ENCODE measurements at places on chromosomes 2 and 18.
A peak's percentile ranks its signal among the peaks of the same experiment; 100 is the strongest.

DNA sequence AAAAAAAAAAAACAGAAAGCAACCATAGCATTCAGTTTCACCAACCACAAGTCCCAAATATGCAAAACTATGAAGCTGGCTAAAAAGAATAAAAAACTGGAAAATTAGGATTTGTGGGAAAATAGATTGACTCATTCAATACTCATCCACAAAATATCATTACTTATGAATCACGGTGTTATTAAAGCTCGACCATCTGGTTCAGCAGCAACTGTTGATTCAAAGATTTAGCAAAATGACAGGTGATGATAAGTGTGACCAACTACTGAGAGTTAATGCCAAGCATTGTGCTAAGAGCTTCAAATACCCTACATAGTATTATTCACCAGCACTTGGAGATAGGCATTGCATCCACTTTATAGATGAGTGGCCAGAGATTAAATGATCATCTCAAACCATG is 26.2 kb upstream of the XDH start:
- DNase-seq = no peak

- peak; percentile 73 for DNase-seq
Observed at GRCh38 chr2:237154082-237154638, 68.5 kb downstream of the COPS8 start.

DNA sequence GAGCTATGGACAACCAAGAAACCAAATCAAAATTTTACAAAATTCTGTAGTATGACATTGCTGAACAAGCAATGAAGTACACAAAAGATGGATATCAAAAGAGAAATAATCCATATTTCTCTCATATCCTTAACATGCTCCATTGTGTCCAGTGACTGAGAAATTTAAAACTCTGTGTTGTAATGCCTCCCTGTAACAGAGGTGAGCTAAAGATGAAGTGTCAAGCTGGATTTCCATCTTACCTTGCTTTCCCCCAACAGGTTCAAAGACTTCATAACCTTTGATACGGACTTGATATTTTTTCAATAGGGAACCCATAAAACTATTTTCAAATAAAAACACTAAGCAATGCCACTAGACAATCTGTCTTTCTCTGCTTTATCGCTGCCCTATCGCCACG is 95.7 kb upstream of the SERTAD2 start:
- no peak for DNase-seq

GRCh38 chr2:88252646-88253045 is 82.5 kb downstream of the THNSL2 start:
- DNase-seq = no peak

DNA sequence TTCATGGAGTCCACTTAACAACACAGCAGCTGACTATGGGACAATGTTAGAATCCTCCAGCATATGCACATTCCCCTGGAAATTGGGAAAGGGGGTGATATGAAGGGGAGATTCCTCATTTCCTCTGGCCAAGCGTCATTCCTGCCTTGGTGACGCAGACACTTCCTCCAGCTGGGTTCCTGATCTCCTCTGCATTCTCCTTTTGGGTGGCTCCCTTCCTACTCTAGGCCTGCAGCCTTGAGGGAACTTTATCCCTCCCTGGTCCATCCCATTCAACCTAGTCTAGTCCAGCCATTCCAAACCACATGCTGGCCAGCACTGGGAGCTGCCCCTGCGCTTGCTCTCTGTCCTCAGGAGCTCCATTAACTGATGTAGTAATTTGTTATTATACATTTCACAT is 216.8 kb downstream of the VAPA start:
- DNase-seq = no peak

DNA sequence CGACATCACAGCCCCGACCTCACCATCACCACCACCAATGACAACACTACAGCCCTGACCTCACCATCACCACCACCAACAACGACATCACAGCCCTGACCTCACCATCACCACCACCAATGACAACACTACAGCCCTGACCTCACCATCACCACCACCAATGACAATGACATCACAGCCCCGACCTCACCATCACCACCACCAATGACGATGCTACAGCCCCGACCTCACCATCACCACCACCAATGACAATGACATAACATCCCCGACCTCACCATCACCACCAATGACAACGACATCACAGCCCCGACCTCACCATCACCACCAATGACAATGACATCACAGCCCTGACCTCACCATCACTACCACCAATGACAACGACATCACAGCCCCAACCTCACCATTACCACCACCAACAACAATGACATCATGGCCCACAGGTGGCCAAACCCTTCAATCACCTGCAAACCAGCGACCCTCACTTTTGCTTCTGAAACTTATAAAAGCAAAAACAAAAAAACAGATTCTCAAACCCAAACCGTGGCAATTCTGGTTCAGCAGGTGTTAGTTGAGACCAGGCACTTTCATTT is 70.7 kb upstream of the TMEM18 start:
- DNase-seq = no peak

GRCh38 chr2:159712929-159713420 is 669 bp downstream of the MARCHF7 start:
- DNase-seq = peak; percentile 19

DNA sequence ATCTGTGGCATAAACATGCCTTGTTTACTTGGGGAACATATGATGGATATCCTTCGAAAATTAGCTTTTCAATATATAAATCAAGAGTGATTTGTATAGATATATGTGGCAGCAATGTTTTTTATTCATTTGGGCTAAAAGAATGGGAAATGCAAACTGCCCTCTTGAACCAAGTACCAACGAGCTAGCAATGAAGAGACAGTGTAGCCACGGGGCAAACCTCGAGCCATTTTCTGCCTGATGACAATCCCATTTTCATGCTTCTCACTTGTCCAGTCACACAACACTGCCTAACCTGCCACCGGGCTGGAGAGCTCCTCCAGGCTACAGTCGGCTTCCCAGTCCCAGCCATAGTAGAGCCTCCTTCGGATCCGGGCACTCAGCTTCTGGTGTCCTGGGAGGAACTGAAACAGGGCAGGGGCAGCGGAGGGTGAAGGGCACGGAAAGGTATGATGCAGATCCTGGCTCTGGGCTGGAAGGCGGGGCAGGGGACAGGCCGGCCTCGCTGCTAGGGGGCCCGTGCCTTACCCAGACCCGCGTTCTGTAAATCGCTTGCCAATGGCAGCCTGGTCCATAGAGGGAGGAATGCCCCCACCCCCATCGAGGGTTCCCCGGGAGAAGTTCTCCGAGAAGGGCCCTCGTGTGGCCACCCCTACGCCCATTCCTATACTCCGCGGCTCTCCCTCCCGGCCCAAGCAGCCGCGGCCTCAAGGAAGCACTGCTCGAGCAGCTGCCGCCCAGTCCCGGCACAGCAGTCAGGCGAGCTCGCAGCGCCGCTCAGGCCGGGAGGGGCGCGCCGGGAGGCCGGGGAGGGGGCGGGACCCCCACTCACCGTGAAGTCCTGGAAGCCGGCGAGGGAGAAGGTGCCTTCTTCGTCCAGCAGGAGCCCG is 552 bp downstream of the CNPPD1 start:
- DNase-seq = peak; percentile 29

GRCh38 chr2:130337735-130338325 is 4.9 kb upstream of the IMP4 start:
- DNase-seq = no peak

DNA sequence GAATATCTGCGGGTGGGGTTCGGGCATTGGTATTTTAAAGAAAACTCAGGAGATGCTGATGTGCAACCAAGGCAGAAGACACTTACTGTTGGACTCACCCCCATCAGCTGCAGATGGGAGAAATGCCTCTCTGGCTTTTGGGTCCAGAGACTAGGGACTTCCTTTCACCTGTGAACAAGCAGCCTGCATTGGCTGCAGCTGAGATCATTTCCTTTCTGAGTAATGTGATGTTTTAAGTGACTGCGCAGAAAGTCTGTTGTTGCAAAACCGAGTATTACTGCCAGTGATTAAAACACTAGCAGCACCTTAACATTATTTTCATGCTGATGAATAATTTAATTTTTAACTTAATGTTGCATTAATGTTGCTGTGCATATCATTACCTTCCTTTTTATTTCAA is 143.0 kb downstream of the TSN start:
- no peak for DNase-seq

DNA sequence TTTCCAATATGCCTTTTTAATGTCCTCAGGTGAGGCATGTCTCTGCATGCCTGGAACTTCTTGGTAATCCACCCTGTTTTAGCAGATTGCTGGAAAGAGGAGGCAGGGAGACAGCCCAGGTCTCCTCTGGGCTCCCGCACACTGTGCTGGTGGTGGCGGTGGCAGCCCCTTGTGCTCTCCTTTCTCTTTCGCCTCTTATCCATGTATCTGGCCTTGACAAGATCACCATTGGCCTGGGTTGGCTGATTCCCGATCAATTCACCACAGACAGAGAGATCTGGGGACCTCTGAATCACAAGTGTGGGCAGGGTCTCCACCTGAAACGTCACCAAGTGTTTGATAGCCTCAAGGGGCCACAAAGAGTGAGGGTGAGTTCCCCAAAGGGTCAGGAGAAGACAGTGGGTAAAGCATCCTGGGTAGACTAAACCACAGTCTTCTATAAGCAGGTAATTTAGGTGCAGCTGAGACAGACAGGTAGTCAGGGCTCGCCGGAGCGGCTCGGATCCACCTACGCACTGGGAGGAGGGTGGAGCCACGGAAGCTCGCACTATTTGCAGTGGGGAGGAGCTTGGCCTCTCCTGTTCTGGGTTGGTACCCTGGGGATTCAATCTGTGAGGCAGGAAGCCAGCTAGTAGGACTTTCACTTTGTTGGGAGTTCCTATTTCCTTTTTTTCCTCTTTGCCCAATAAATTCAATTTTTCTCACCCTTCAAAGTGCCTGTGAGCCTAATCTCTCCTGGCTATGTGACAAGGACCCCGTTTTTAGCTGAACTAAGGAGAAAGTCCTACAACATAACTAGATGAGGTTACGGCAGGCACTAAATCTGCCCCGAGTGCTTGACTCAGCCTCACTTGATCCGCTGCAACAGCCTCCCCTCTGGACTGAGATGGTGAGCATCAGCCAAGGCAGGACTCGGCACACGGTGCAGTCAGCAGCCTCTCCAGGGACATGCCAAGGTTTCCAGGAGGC is 57.6 kb downstream of the SLC4A3 start:
- DNase-seq = peak; percentile 54

DNA sequence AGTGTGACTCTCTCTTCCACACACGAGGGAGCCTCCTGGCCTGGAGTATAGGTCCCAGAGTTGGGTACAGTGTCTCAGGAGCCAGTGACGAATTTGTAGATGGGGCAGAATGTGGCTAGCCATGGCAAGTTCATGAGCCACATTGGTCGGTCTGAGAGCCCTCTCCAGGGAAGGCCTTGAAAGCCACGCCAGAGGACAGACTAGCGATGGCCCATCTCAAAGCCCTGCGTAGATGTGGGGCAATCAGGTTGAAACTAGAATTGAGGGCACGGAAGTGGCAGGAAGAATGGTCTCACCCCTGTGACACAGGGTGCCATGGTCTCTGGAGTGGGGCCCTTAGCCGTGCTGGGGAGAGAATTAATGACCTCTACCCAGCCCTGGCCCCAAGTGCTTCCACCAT is 106.2 kb downstream of the TSHZ1 start:
- no peak for DNase-seq

DNA sequence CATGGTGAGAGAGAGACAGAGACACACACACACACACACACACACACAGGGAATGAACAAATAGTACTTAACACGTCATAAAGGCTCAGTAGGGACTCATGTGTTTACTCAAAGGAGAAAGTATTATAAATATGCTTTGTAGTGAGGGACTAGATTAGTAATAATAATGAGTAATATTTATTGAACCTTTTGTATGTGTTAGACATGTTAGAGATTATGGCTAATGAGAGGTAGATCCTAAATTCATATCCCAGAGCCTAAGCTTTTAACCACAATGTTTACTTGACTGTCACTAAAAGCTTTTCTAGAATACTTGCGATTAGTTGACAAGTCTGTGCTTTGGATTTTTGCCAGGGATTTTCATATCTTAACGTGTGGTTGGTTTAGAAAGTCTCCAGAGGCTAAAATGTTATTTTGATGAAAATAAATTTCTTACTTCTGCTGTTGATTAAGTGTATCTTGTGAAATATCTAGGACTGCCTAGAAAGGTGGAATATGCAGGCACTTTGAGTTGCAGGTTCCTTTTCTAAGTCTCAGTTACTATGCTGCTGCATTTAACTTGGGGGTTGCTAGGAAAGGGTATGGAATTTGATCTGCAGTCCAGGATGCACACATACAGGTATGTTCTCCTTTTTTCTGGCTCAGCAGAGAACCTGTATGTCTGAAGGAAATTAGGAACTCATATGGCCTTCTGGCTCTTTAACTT is 64.5 kb downstream of the UBR3 start:
- no peak for DNase-seq

GRCh38 chr2:239721531-239721930 is 303.6 kb downstream of the NDUFA10 start:
- DNase-seq = no peak

DNA sequence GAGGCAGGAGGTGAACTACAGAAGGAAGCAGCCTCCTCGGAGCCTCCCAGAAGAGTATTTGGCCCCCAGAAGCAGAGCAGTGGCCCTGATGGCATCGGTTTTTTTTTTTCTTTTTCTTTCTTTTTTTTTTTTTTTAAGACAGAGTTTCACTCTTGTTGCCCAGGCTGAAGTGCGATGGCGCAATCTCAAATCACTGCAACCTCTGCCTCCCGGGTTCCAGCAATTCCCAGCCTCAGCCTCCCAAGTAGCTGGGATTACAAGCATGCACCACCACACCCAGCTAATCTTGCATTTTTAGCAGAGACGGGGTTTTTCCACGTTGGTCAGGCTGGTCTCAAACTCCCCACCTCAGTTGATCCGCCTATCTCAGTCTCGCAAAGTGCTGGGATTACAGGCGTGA is 34.8 kb upstream of the NCKAP5 start:
- DNase-seq = no peak

DNA sequence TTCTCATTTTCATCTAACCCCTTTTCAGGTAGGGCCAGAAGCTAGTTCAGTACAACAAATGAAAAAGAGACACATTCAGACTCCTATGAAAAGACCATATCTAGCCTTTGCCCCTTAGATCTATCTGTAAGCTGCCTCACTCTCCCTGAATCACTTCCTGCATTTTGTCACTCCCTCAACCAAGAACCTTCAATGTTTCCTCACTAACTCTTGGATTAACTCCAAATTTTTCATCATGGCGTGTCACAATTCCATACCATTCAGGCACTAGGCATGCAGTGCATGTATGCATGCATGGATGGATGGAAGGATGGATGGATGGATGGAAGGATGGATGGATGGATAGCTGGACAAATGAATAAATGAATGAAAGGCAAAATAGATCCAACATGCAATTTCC is 356.9 kb downstream of the TNS1 start:
- DNase-seq = no peak

DNA sequence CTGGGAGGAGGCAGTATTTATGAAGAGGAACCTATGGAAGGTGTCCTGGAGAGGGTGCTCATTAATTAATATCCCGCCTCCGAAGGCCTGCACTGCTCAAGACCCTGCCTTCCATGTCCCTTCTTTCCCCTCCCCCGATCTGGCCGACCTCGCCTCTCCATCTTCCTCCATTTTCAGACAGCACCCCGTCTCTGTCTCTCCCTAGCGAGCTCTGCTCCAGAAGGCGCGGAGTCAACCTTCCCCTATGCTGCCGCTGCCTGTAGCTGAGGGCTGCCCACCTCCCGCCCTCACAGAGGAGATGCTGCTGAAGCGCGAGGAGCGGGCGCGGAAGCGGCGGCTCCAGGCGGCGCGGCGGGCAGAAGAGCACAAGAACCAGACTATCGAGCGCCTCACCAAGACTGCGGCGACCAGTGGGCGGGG is 1.1 kb upstream of the WBP1 start:
- no peak for DNase-seq

GRCh38 chr2:64019083-64019974 is at the start of gene VPS54:
TSS of gene VPS54 (minus strand) at chr2:64019428. CDS start at chr2:63983999, 35,429 bp downstream.
- DNase-seq = peak; percentile 63
